Thymus (tissue), 14 donors: ENCODE measurements at places on chromosomes 2 and 18.
A peak's percentile ranks its signal among the peaks of the same experiment; 100 is the strongest.

GRCh38 chr2:196315388-196316049 is 144.1 kb upstream of the STK17B start:
- DNase-seq, result no peak

DNA sequence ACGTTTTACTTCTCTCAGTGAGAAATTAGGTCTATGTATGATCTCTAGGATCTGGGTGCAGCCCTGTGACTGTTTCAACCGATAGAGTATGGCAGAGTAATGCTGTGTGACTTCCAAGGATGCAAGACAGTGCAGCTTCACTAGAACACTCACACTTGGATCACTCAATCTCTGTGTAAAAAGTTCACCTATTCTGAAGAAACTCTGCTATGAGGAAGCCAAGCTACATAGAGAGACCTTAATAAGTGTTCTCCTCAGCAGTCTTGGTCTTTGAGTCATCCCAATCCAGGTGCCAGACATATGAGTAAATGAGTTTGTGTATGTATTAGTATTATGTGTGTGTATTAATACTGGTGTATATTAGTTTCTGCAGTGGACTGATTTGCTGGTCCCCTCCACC is 335.0 kb downstream of the NR4A2 start:
- no peak for DNase-seq

- no peak for DNase-seq
These were observed 295.3 kb upstream of the EPAS1 start for GRCh38 chr2:46001741-46002506.

DNA sequence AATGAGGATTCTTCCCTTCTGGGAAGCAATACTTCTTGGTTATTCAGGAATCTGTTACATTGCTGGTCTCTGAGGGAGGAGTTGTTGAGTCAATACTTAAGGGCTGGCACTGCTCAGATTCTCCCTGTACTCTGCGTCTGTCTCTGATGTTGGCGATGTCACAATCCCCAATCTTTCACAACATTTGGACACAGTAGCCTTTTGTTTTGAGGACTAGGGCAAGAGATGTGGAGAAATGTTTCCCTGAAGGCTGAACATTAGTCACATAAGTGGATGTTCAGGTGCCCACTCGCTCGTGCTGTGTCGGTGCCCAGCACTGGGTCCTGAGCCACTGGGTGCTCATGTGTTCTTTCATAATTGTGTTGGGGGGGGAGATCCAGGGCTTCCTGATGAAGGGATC is 55.0 kb downstream of the MAPK4 start:
- no peak for DNase-seq

DNA sequence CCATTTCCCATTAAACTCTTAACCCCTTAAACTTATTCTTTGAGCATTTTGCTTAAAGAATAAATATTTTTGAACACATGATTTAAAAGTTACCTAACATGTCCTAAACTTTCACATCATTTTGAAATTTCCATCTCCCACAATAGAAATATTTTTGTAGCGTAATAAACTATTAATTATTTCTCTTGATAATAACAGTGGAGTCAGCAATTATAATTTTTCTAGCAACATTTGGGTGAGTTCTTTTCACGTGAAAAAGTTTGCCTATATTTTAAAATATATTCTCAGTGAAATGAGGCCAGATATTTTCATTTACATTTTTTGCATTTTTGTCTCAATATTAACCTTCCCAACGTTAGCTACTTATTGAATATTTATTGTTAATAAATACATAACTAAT is 320.4 kb upstream of the CRIM1 start:
- DNase-seq, result no peak

DNA sequence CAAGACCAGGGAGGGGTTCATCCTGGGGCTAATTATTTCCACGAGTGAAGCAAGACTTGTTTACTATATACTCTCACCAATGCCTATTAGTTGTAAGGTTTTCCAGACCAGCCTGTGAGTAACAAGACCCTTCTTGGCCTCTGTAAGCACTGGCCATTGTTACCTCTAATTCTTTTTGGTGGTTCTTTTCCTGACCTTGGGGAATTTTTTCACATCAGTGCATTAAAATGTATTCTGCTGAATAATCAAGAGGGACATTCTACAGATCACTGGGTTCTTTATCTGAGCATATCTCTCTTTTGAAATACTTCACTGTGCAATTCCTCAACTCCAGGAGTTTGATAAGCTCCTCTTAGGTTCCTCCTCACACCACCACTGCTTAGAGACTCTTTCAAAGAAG is 909.9 kb upstream of the ACVR2A start:
- no peak for DNase-seq

GRCh38 chr18:79668203-79668602 is 11.4 kb upstream of the CTDP1 start:
- no peak for DNase-seq

- no peak for DNase-seq
These were observed 129.5 kb downstream of the SMAD7 start for GRCh38 chr18:48821251-48821590.

DNA sequence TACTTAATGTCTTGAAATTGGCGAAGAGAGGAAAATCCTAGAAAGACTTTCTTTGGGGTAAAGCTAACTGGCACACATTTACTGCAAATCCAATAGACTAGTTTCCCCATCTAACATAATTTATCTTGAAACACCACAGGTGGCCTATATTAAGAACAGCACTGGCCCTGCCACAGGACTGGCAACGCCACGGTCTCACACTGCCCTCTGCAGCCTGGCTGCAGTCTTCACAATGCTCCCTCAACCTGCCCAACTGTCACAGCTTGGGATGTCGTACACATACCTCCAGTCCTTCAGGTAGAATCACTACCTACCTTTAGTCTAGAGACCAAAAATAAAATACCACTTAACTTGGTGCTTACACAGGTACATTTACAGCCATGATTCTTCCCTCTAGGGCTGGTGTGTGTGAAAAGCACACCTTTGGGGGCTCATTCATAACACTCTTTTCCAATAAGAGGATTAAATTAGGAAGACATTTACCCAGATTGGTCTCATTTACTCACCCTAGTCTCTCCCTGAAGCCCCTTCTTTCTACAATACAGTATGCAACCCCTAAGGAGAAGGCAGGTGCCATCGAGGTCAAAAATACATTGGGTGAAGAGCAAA is 222.2 kb downstream of the C1D start:
- peak; percentile 13 for DNase-seq

- no peak for DNase-seq
These were observed 133.7 kb downstream of the SMAD7 start for GRCh38 chr18:48817021-48817461.
